ENCODE measurements at places on chromosomes 5 and 9.

DNA sequence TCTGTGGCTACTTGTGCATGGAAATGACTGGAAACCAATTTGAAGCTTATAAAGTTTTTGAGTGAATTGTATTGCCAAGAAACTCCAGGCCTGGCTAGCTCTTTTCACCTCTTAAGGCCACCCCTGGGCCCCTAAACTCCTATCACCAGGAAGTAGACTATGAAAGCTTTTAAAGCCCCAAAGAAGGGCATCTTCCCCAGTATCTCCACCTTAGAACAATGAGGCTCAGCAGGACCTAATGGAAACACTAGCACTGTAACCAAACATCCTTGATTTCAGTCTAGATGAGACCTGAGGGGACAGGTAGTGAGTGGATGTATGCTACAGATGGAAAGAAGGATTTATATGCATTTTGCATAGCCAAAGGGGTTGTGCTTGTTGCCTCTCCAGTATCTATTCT lies 25.0 kb downstream of the LYRM7 start:
- DNase-seq: no peak

DNA sequence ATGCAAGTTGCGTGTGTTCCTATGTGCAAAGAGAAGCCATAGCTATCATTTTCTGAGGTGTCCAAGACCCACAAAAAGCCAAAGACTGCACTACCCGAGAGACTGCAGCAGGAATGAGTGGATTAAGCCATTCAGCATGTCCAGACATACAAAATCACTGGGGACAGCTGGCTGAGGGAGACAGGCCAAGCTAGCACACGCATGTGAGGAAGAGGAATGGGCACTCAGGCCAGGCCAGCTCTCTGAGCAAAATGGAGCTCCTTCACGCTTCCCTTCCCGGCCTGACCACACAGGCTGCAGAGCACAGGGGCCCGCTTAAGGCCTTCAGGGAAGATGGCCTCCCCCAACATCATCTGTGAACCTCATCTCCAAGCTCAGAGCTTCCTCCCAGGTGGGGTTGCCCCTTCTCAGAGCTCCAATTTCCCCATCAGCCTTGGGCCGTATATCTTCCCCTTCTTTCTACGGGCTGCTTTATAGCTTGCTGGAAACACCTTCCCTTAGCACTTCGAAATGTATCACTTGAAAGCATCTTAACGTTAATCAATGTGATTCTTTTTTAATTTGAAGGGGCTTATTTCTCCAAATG lies 8.4 kb downstream of the DCANP1 start:
- peak; percentile 75 for DNase-seq

- DNase-seq: no peak
Observed at GRCh38 chr5:99814321-99815063, 720.7 kb upstream of the FAM174A start.

- DNase-seq: no peak
Observed at GRCh38 chr5:77325921-77326541, 115.6 kb downstream of the PDE8B start.

- no peak for DNase-seq
Observed at GRCh38 chr9:22055090-22055489, 46.0 kb upstream of the CDKN2B start.

DNA sequence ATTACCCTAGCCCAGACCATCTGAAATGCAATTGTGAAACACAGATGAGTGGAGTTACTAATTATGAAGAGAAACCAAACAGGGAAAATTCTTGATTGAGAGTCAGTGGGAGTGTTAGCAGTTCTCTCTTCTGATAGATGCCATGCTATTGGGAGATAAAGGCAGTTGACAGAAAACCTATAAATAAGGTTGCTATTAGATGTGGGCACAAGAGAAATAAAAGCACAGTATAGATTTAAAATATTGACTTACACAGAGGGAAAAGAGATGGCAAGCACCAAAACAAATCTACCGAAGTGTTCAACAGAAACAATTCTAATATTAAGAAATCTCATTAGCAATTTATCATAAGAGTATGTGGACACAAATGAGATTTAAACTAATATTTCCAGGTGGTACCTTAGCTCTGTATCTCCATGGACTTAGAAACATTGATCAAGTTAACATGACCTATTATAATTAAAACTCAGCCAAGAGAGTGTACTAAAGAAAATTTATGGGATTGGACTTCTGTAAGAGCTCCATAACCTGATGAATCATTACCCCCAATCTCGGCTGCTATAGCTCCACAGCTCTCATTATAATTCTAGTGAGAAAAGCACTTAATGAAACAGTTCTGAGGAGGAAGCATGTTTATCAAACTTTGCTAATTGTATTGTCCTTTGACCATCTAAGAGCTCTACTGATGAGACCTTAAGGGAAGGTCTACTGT lies 665.0 kb upstream of the RIOK2 start:
- no peak for DNase-seq

GRCh38 chr5:55110217-55110616 lies 7.8 kb downstream of the GZMA start:
- DNase-seq: no peak

- no peak for DNase-seq
Observed at GRCh38 chr9:112112519-112112918, 62.6 kb downstream of the SUSD1 start.

GRCh38 chr9:34802916-34803315 lies 93.0 kb upstream of the CCL21 start:
- DNase-seq: no peak

DNA sequence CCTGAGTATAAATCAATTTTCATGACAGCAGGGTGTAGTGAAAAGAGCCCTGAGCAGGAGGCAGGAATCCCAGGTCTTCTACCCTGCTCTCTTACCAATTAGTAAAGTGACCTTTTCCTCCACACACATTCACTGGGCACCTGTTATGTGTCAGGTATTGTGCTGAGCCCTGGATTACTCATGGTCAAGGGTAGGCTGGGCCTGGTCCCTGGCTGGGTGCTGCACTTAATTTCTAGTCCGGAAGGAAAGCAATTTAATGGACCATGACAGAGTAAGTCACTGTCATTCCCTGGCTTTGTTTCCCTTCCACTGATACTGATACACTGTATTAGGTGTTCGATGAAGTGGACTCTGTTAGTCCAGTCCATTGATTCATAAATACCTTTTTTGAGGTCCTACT lies 29.1 kb upstream of the BRINP1 start:
- no peak for DNase-seq

- no peak for DNase-seq
Observed at GRCh38 chr9:110317911-110318310, 19.8 kb downstream of the TXNDC8 start.

DNA sequence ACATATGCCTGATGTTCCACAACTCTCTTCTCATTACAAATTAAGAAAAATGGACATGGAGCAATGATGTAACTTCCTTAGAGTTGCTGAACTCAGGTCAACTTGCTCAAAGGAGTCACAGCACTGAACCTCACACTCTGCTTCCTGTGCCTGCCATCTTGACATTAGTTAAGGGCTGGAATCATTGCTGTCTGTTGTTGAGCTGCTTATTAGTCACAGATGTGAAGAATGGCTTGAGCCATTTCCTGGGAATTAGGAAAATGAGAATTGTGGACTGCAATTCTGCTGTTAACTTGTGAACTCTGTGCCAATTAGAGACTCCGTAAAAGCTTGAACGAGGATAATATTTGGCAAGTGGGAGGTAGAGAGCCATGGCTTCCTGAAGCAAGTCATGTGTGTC lies 212.0 kb downstream of the ADAMTS12 start:
- DNase-seq: no peak

DNA sequence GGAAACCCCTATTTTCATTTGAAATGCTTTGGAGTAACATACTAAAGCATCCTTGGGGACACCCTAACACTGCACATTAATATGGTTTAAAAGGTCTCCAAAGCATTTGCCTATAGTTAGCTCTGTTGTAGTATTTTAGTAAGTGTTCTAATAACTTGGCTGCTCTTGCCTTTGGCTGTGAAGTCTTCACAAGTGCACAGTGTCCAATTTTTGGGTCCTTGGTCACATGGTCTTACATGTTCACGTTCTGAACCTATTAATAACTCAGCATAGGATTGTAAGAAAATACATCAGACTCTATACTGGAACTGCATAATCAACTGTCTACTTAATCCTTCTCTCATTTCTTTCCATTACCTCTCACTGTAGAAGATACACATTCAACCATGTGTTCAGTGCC lies 17.4 kb downstream of the ADAMTS19 start:
- DNase-seq: no peak

GRCh38 chr9:127714951-127715469 lies 453 bp downstream of the PTRH1 start:
- DNase-seq: no peak

DNA sequence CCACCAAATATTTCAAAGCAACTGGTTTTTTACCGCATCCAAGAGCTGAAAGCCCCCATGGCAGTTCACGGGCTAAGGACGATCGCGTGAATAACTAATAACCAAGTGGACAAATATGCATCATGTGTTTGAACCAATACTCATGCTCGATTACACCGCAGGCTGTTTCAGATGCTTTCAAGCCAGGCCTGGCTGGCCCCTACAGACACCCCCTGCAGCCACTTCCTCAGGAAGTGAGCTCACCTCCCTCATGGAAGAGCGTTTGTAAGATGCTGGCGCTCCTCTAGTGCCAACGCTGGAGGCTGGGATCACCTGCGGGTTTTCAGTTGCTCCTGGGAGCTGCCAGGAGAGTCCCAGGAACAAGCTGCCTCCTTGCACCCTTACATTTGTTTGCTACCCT lies 53.9 kb upstream of the PTCH1 start:
- DNase-seq: no peak

- no peak for DNase-seq
Observed at GRCh38 chr9:116452634-116453033, 234.5 kb upstream of the TRIM32 start.

DNA sequence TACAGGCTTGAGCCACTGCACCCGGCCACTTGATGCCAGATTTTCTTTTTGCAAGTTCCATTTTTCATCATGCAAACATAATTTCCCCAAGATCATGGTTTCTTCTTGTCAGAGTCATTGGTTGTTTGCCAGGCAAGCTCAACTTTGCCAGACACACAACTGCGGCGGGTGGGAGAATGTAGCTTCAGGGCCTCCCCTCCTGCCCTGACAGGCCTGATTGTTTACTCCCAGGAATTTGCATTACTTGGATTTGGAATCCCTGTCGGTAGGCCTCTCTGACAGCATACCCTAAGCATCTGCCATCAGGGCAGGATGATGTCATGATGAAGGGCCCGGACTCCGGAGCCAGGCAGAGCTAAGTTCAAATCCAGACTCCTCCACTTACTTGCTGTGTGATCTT lies 15.1 kb downstream of the RPS14 start:
- no peak for DNase-seq

DNA sequence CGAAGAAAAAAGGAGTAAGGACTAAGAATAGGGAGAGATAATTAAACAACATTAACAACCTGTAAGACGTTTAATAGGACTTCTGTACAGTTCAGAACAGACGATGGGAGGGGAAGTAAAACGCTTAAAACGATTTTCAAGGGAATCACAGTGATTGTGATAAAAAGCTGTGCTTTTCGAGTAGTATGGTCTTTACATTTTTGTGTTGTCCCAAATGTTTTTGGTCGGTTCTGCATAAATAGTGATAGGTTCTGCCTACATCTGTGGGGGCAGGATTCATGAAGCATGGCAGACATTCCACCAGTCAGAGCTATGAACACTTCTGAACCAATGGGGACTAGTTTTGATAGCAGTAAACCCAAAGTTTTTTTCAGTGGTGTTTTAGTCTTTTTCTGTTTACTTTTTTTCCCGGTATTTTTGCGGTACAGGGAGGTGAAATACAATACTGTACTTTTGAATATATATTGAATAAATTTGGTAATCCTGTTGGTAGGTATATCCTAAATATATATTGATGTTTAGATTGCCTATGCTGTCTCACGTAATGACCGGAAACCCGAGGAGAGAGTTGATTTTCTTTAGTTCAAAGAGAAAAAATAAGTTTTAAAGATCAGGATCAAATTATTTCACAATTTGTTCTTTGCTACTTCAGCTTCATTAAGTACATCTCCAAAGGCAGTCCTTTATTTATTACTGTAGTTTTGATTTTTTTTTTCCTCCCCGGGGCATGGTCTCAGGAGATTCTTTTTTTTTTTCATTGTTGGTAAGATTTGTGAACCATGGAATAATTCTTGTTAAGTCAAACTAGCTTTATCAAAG lies 1.3 kb downstream of the ERBIN start:
- no peak for DNase-seq

DNA sequence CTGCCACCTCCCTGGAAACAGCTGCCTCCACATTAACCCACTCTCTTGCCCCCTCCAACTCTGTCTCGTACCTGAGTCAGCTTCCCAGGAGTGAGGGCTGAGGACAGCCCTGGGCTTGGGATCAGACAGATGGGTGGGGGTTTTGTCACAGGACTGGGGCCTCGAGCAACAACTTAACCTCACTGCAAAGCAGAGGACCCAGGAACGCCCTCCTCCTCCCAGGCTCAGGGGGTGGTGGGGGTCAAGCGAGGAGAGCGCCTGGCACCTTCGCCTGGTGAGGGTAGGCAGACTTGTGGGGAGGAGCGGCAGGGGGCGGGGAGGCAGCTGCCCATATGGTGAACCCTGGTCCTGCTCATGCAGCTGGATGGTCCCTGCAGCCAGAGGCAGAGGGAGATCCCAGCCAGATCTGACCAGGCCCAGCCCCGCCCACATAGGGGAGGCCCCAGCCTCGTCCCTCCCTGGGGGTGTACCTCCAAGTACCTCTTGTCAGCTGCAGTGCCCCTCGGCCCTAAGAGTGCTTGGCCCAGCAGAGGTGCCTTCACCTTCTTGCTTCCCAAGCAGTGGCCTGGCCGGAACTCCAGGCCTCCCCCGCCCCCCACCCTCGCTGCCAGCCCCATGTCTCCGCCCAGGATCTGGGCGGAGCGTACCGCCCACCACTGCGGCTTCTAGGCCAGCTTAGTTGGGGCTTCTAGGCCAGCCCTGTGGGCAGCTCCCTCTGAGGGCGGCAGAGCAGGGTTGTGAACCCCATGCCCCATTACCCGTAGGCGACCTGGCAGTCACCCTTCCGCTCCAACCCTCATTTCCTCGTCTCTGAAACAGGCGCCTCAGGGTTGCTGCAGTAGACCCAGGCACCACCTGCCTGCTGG lies at the start of gene SARDH:
SARDH (minus strand) TSS at position 579 of the 866 bp plus-strand sequence. CDS start 4,179 bp downstream, outside the sequence.
- DNase-seq: peak; percentile 80

DNA sequence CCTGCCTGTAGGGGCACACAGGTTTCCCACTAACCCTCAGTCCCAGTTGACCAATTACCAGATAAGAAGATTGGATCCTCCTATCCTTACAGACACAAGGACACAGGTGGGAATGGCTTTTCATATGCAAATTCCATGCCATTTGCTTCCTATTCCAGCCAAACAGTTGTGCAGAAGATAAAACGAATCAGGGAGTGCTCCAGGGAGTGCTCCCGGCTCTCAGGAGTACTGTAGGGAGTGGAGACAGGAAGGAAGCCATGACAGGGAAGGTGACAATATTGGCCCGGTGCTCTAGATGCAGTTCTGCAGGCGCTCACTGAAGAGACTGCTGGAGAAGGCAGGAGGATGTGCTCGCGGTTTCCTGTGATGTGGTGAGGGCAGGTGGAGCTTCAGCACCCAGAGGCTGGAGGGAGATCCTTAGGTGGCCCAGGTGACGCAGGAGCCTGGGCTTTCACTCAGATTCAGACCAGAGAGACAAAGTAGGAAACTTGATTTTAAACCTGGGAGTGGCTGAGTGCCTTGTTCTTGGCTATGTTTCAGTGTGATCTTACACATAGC lies 260.0 kb downstream of the AUH start:
- DNase-seq: no peak

Data from vagina (tissue), 2 donors.